ENCODE measurements at places on chromosomes 4 and X.
A peak's percentile ranks its signal among the peaks of the same experiment; 100 is the strongest.

- DNase-seq, result no peak
Observed at GRCh38 chrX:39170464-39170863, 369.2 kb downstream of the MID1IP1 start.

DNA sequence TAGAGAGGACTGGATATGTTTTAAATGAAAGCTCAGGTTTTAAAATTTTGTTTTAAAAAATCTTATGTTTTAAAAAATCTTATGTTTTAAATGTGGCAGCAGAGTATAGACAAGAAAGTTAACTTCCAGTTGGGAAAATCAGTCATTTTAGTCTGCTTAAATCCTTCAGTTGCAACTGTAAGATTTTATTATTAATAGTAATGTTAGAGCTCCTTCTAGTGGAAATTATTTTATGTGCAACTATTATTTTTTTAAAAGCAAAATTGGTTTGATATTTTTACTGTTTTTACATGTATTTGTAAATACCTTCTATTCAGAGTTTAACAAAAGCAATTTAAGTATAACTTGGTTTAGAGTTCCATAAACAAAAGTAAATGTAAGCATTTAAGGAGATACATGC, 8.5 kb upstream of the NUDT6 start:
- DNase-seq, result peak; percentile 57

- no peak for DNase-seq
Observed at GRCh38 chrX:153029875-153030274, 26.4 kb upstream of the PNMA3 start.

- peak; percentile 82 for DNase-seq
Observed at GRCh38 chr4:95124906-95125504, 367.2 kb downstream of the BMPR1B start.

DNA sequence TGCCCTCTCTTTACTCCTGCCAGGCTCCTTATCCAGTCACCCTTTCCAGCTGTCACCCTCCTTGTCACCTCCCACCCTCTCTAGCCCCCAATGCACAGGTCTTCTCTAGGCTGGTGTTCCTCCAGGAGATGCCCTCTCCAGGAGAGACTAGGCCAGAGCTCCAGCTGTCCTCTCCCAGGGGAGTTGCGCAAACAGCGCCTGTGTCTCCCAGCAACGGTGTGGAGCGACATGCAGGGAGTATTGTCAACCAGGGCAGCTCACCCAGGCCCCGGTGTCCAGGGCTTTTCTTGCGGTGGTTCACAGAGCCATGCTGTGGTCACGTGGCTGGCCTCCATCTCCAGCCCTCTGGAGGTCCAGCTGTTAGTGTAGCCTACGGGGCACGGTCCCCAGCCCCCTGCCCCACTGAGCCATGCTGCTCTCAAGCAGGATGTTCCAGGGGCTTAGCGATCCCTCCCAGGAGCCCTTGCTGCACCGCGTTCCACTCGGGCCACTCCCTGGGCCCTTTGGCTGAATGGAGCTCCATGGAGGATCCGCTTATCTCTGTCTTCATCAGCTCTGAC, 34.8 kb downstream of the CCNQ start:
- DNase-seq, result no peak

Measured in fibroblast of the aortic adventitia (primary cell).